ENCODE measurements at places on chromosomes 1 and 21.

DNA sequence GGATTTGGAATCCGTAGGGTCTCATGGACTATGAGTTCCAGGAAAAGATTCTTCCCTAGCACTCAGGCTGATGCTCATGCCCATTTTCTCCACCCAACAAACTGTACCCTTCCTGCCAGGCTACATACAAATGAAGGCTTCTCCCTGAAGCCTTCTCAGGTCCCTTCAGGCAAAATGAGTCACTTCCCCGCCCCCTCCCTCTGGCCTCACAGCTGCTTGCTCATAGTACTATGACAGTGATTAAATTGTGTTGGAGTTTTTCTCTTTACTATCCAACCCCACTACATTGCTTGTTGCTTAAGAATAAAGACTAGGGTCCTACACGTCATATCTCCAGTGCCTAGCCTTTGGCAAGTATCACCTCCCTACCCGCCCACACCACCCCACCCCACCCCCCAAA lies 207.6 kb upstream of the NFIA start:
- no peak for DNase-seq

DNA sequence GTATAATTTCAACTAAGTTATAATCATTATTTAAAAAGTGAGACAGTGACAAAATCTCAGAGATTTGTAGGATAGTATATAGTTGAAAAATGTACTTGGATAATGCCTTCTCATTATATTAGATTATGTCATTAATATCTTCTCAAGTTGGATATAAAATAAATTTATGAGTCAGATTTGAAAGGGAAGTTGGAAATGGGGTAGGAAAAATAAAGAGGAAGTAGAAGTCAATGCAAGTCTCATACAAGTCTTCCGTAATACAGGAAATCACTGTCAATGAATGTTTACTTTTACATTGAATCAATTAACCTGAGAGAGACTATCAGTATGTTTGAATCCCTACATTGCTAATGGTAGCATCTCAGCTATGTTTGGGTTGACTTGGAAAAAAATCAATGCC lies 16.2 kb upstream of the RNPC3 start:
- no peak for DNase-seq

DNA sequence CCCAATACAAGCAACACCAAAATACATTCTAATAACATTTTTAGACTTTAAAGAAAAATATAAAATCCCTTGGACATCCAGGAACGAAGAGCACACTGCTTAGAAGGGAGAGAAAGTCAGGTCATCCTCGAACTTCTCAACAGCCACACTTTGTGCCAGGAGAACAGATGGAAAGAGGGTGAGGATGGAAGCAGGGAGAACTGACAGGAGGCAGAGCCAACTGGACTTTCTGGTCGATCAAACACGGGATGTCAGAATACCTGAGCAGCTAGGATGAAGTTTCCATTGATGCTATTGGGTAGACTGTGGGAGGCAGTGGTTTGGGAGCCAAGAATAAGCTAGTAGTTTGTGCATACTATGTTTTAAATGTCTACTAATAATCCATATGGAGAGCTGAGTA lies 111.4 kb downstream of the TOMM20 start:
- no peak for DNase-seq

DNA sequence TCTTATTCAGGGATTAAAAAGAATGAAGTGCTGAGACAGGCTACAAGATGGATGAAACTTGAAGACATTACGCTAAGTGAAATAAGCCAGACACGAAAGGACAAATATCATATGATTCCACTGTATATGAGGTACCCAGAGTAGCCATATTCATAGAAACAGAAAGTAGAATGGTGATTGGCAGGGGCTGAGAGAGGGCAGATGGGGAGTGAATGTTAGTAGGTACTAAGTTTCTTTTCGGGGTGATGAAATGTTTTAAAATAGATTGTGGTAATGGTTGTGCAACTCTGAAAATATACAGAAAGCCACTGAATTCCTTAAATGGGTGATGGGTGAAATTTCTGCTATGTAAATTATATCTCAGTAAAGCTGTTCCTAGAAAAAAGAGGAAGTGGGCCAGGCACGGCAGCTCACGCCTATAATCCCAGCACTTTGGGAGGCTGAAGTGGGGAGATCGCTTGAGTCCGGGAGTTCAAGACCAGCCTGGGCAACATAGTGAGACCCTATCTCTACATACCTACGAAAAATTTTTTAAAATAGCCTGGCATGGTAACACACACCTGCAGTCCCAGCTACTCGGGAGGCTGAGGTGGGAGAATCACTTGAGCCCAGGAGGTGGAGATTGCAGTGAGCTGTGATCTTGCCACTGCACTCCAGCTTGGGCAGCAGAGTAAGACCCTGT lies 15.9 kb downstream of the SLC27A3 start:
- DNase-seq = no peak

DNA sequence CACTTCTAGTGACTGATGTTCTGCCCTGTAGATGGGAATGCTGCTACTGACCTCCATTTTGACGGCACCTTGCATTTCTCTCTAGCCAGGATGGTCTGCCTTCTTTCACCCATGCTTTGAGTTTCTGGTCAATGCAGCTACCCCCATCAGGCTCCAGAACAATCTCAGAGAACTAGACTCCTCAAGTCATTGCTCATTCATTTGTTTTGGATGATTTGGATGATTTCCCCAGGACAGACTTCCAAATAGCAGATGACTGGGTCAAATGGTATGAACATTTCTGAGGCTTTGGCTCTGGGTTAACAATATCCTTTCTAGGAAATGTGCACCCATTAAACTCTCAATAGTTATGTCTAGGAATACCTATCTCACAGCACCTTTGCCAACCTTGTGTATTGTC lies 63.9 kb downstream of the CSMD2 start:
- DNase-seq = no peak

- peak; percentile 84 for DNase-seq
Observed at GRCh38 chr1:16215882-16216753, 3.7 kb upstream of the ARHGEF19 start.

DNA sequence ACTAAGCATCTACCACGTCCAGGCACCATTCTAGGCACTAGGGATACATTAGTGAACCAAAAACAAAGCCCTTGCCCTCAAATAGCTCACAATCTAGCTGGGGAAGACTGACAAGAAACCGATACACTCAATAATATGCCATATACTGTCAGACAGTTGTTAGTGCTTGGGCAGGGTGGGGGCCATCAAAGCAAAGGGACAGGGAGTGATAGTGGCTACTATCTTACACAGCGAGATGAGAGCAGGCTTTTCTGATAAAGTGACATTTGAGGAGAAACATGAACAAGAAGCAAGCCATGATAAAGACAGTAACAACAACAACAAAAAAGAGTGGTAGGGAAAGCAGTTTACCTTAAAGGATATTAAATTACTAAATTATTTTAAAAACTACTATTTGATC lies 41.1 kb downstream of the ERO1B start:
- DNase-seq = no peak

- DNase-seq = no peak
Observed at GRCh38 chr1:214856843-214857242, 225.7 kb upstream of the KCNK2 start.

- peak; percentile 37 for DNase-seq
Observed at GRCh38 chr1:183417772-183418491, at the start of gene NMNAT2. Gene NMNAT2, minus strand, starts transcription at chr1:183418380. Its CDS starts 113 bp downstream, at chr1:183418267.

- DNase-seq = no peak
Observed at GRCh38 chr1:221933814-221934213, 191.9 kb upstream of the DUSP10 start.

GRCh38 chr1:217333939-217334338 lies 297.0 kb downstream of the GPATCH2 start:
- peak; percentile 73 for DNase-seq

- no peak for DNase-seq
Observed at GRCh38 chr1:220013497-220013896, 32.8 kb downstream of the EPRS1 start.

- no peak for DNase-seq
Observed at GRCh38 chr21:19850157-19850556, 1148.1 kb upstream of the NCAM2 start.

DNA sequence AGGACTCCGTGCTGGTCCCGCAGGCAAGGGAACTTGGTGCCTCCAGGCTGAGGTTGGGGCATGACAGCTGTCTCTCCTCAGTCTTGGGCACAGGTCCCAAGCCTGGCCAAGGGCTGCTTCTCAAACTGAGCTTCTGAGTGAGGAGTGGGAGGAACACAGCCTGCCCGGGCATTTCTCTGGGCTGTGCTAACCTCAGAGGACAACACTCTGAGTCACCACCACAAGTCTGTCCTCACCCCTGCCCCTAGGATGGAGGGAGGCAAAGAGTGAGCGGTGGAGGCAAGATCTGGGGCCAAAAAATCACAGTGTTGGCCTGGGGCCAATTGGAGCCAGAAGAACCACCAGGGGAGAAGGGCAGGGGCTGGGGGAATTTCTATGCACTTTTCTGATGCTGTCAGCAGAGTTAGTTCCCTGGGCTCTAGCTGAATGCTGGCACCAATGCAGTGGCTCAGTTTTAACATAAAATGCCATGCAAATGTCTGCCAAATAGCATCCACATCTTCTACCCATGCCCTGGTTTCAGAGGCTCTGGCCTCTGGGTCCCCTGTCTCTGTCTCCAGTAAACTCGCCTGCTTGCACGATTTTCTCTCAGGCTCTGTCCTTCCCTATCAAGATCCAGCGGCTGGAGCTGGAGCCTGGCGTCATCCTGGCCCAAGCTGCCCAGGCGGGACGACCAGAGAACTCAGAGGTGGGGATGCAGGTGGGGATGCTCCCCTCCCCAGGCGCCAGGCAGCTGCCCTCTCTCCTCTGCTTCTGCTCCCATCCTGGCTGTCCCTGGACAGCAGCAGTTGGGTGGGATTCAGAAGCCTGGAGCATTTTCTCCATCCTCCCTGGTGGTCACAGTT lies 11.0 kb upstream of the CDK18 start:
- DNase-seq = no peak

DNA sequence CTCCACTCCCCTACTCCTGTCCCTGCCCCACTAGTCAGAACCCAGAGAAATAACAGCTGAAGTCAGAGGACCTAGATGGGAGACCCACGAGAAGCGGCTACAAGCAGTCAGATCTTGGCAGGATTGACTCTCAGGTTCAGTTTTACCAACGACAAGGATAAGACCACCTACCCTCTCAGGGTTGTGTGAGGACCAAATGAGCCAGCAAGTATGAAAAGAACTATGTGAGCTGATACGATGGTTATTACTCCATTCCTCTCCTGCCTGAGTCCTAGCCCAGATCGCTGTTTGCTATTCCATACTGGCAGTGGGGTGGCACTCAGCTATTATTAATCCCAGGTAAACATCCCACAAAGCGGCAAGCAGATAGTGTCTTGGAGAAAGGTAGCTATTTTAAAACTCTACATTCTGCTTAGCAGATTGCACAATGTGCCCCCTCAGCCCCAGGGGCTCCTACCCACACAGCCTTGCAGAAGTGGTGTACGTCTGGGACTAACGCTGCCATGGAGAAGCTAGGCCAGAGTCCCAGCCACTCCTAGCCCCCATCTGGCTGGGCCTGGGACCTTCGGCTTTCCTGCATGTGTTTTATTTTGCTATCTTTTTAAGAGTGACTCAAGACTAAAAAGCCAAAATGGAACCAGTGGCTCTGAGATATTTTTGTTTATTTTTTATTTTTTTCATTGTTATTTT lies 58.9 kb downstream of the CD46 start:
- no peak for DNase-seq

- no peak for DNase-seq
Observed at GRCh38 chr1:8003438-8004112, 22.5 kb downstream of the ERRFI1 start.

Data from HAP-1 (cell line).